Activated T-cell treated with anti-CD3 and anti-CD28 coated beads, Interleukin-2, amount 50 U/mL, for 24 hours (primary cell): ENCODE measurements at places on chromosomes 7 and 10.
A peak's percentile ranks its signal among the peaks of the same experiment; 100 is the strongest.

- no peak for DNase-seq
These were observed 1.4 kb upstream of the TWIST1 start for GRCh38 chr7:19118636-19119371.

DNA sequence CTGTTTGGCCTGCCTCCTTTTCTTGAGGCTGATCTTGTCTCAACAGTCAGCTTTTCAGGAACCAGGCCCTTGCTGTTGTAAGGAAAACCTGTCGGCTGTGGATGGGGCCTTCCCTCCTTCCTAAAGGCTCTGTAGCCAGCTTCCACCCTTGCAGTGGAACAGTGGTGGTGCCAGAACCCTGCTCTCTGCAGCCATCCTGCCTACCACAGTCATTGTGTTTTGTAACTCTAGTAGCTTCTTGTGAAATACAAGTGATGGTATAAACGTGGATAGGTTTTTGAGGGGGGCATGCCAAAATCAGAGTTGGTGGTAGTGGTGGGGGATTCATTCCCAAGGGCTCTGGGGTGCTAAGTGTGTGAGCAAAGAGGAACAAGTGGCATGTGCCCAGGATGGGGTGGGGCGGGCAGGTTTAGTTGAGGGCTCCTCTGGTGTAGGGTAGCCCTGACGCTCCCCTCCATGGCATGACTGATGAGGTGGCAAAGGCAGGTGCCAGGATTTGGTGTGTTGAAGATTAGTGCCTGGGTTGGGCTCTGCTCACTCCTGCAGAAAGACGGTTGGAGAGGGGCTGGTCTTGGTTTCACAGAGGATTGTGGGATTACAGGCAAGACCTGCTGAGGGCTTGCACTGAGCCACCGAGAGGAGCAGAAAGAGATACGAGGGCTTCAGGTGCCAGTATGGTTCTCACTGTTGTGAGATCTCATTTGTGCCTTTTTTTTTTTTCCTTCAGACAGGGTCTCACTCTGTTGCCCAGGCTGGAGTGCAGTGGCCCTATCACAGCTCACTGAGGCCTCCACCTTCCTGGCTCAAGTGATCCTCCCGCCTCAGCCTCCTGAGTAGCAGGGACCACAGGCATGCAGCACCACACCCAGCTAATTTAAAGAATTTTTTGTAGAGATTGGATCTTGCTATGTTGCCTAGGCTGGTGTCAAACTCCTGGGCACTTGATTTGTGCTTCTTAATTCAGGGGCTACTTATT is 7.4 kb downstream of the TSPAN14 start:
- peak; percentile 44 for DNase-seq

DNA sequence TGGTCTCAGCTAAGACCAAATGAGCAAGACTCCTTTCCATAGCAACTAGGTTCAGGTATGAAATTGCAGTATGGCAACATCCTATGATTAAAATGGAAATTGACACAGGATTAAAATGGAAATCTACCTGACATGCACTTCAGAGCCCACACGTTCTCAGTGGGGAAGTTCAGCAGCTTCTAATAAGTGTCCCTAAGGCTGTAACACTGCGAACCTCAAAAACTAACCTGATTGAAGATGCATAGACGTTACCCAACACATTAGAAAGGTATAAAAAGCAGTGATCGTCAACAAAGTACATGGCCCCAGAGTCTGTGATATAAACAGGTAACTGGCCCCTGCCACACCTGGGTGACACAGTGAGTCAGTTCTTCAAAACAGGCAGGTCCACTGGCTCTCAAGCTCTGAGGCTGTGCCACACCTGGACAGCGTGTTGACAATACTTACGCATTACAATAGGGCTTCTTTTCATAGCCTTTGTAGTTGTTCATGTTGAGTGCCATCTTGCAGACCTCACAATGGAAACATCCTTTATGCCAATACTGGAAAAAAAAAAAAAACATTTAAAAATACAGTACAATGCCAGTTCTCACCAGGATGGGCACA is 274.9 kb upstream of the NEBL start:
- DNase-seq, result no peak

GRCh38 chr7:70416986-70417655 is 714.8 kb upstream of the GALNT17 start:
- no peak for DNase-seq

DNA sequence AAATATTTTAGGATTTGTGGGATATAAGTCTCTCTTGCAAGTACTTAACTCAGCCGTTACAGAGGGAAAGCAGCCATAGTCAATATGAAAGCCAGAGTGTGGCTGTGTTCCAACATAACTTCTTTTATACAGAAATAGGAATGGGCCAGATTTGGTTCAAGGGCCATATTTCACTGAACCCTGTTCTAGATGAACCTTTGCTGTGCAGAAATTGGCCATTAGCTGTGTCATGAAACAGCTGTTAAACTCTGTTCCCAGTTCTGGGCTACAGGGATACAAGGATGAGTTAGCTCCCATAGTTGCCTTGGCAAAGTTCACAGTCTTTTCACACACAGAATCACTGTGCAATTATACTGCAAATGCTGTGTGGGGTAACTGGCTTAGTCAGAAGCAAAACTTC is 213.9 kb upstream of the LRRN3 start:
- no peak for DNase-seq

- no peak for DNase-seq
These were observed 937.4 kb downstream of the KCNMA1 start for GRCh38 chr10:76700241-76700640.

- DNase-seq, result no peak
These were observed 2.0 kb upstream of the GNAI1 start for GRCh38 chr7:80132594-80132993.

GRCh38 chr10:62844280-62845011 is 28.3 kb upstream of the EGR2 start:
- peak; percentile 45 for DNase-seq

GRCh38 chr10:101385866-101386658 is 32.1 kb downstream of the BTRC start:
- DNase-seq, result no peak

GRCh38 chr10:99534450-99534938 is 1.8 kb downstream of the NKX2-3 start:
- no peak for DNase-seq

DNA sequence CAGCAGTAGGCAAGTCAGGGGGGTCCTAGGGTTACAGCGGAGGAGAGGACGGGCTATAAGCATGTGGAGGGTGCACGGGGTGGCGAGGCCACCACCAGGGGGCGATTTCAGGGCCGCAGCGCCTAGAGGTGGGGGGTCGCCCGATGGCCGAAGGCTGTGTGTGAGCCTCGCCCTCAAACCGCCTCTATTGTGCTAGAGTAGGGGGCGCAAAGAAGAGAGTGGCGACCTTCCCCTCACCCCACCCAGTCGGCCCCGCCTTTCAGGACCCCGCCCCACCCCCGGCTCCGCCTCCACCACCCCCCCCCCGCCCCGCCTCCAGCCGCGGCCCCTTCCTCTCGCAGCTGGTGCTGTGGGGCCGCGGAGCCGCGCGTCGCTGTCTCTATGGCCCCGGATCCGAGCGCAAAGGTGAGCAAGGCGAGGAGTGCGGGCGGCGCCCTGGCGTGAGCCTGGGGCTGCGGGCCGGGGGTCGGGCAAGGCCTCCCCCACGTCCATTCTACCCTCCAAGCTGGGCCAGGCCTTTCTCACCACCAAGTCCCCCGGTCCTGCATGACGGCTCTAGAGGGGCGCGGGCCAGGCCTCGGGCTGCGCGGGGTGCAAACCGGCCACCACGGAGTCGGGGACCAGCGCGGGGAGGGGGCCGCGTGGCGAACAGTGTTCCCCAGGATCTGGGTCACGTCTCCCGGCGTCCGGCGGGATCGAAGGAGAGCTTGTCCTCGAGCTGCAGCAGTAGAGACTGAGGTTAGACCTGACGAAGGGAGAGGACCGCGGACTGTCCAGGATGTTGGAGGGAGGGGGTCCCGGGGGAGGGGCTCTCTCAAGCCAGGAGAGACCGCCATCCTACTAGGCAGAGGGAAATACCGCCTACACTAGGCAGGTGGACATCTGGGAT is at the start of gene SEMA4G:
Gene SEMA4G, plus strand, starts transcription at position 318 of the 889 bp plus-strand sequence. CDS start 3,409 bp downstream, outside the sequence.
- peak; percentile 66 for DNase-seq

DNA sequence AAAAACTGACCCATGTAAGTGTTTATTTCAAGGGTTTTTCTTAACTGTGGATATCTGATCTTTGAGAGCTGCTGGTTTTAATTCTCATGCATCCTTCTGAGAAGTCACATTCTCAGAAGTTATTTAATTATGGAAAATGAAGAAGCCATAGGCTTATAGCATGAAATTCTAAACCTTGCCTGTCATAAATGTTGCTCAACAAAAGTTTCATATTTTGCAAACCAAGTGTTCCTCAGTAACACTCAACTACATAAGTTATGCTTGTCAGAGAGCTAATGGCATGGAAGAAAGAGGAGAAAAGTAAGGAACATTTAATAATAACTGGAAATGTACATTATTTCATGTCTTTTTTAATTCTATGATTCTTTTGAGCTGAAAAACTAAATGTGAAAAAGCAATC is 78.6 kb upstream of the MPP7 start:
- no peak for DNase-seq

DNA sequence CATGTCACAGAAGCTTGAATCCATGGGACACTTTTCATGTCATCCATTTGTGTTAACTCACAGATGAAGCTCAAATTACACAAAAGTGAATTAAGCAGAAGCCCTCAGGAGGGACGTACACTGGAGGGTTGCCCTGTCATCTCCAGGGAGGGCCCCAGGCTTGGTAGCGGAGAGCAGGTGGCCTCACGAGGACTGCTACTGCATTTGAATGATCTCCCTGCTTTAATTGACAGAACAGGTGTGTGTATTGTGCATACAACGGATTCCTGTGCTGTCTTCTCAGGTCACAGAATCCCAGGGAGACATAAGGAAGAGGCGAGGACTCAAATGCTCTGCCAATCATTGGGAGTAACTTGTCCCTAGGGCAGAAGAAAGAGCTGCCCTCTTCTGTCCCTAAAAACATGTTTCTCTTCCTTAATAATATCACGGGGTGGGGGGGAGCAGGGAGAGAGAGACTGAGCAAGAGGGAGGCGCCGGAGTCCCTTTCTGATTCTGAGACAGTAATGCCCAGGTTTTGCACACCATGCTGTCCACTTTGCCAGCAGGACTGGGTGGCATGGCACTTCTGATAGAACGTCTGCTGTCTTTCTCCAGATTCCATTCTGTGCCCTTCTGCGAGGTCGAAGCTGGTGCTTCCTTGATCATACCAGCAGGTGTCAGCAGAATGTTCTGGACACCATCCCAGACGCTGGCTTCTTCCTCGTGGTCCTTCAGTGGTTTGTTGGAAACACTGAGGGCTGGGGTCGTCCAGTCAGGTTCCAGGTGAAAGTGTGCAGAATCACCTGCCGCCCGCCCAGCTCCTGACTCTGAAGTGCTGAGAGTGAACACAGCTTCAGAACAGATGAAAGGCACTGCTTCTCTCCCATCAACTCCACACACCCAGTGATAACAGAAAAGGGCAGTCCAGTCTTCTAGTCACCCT is 26.2 kb upstream of the RASGEF1A start:
- peak; percentile 67 for DNase-seq

DNA sequence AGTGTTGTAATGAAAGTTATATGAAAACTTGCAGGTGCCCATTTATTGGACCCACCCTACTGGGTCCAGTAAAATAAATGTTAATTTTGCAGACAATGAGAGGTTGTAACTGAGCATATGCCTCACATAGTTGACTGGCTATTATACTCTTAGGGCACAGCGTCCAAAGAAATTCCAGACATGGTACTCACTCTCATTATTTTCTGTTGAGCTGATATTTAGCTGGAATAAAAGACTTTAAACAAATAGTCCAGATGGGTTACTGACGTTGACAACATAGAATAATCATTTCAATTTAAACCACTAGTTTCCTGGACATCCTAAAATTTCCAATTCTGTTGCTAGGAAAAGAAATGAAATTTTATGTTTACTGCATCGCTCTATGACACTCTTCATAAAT is 174.5 kb downstream of the ZNF365 start:
- DNase-seq, result no peak

GRCh38 chr7:4136036-4136435 is 546.1 kb upstream of the FOXK1 start:
- no peak for DNase-seq

DNA sequence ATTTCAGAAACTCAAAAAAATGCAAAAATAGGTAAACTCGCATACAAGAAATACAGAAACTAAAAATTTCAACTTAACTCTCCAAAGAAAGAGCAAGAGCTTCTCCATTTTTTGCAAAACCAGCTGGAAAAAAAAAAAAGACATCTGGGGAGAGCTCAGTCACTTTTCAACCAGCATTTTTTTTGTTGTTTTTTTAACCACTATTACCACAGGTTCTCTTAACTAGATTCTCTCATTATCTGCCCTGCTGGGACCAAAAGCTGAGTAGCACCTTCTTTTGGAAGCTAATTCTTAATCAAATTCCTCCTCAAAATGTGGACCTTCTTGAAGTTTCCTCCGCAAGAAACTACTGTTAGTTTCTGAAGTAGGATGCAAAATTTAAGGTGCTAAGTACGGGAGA is 14.2 kb downstream of the IGF2BP3 start:
- no peak for DNase-seq

GRCh38 chr10:93079663-93080349 is 6.1 kb downstream of the CYP26A1 start:
- no peak for DNase-seq

DNA sequence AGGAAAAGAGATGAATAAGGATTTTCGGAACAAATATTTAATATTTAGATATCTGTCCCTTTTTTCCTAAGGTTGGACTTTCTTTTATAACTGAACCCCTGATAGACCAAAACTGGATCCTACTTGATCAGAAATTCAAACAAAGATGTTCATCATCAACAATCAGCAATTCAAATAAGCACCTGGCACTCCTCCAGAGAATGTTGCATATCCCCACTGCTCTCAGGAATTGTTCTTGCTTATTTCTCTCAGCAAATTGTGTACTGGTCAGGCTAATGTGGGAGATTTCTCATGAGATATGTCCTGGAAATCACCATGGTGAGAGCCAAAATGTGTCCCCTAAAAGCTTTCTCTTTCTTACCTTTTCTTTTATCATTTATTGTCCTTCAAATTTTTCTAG is 40.3 kb upstream of the LHFPL3 start:
- no peak for DNase-seq

DNA sequence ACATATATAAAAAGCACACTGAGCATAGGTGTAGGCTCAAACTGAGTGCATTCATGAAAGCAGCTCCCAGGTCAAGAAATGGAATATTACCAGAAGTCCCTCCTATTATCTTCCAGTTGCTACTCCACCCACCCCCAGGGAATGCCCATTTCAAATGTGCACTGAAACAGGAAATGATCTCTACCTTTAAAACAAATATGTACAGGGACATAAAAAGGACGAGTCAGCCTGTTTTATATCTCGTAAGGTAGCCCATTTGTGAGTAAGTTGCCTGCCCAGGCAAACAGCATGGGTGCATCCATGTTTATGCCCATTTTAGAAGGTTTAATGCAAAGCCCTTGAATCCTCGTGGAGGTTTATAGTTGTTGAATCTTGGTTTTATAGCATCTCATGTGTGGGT is 10.4 kb downstream of the FFAR4 start:
- DNase-seq, result no peak

- DNase-seq, result no peak
These were observed 51.8 kb downstream of the TMEM209 start for GRCh38 chr7:130153211-130153908.

GRCh38 chr7:38222481-38223096 is 44.5 kb downstream of the STARD3NL start:
- no peak for DNase-seq
